Activated T-cell treated with anti-CD3 and anti-CD28 coated beads for 48 hours (primary cell): ENCODE measurements at places on chromosomes 2 and 18.

- no peak for DNase-seq
Observed at GRCh38 chr2:98911376-98912154, 24.5 kb downstream of the CRACDL start.

DNA sequence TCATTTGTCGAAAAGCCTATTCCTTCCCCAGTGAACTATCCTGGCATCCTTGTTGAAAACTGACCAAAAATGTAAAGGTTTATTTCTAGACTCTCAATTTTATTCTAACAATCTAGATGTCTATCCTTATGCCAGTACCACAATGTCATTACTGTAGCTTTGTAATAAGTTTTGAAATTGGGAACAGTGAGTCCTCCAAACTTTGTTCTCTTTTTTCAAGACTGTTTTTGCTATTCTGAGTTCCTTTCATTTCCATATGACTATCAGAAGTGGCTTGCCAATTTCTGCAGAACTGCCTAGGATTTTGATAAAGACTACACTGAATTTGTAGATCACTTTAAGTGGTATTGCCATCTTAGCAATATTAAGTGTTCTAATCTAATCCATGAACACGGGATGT, 9.7 kb downstream of the STARD7 start:
- DNase-seq: no peak

DNA sequence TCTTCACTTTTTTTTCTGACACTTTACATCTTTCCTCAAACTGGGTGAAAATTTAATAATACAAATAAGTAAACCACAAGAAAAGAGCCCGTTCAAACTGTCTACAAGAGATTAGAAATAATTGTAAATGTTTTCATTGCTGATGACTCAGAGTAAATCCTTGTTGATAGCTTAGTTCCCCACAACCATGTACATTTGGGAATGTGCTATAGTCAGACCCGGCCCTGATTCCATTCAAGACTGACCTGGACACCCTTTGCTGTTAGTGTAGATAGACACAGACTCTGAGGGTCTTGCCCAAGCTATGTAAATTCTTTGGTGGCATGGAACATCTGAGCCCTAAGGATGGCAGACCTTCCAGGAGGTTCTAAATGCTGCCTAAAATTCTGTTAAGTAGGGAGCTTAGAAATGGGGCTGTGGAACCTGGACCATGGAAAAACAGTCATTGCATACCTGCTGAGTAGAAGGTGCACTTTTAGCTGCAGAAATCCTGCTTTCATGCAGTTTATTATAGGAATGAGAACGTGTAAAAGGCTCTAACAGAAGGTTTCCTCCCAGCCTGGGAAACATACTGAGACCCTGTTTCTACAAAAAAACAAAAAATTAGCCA, 3.7 kb downstream of the MALT1 start:
- no peak for DNase-seq

- no peak for DNase-seq
Observed at GRCh38 chr2:201784563-201784962, 3.8 kb upstream of the ALS2 start.

- DNase-seq: no peak
Observed at GRCh38 chr2:176293334-176293733, 24.1 kb downstream of the MTX2 start.

DNA sequence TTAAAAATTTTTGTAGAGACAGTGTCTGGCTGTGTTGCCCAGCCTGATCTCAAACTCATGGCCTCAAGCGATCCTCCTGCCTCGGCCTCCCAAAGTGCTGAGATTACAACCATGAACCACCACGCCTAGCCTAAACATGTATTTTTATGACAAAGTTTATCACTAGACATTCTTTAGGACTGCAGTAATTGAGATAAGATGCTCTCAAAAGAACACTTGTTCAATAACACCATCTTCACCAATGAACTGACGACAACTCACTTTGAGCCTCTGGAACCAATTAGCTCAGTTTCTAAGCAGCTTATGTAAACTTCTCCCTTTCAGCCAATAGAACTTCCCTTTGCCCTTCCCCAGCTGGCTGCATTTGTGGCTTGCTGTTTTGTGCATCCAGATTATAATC, 15.3 kb upstream of the PPP4R1 start:
- no peak for DNase-seq

GRCh38 chr18:52914148-52914547, 574.2 kb downstream of the DCC start:
- no peak for DNase-seq

GRCh38 chr2:122851972-122852531, 1096.6 kb downstream of the TSN start:
- DNase-seq: no peak

GRCh38 chr2:240688553-240688919, 3.1 kb upstream of the AQP12A start:
- DNase-seq: no peak

DNA sequence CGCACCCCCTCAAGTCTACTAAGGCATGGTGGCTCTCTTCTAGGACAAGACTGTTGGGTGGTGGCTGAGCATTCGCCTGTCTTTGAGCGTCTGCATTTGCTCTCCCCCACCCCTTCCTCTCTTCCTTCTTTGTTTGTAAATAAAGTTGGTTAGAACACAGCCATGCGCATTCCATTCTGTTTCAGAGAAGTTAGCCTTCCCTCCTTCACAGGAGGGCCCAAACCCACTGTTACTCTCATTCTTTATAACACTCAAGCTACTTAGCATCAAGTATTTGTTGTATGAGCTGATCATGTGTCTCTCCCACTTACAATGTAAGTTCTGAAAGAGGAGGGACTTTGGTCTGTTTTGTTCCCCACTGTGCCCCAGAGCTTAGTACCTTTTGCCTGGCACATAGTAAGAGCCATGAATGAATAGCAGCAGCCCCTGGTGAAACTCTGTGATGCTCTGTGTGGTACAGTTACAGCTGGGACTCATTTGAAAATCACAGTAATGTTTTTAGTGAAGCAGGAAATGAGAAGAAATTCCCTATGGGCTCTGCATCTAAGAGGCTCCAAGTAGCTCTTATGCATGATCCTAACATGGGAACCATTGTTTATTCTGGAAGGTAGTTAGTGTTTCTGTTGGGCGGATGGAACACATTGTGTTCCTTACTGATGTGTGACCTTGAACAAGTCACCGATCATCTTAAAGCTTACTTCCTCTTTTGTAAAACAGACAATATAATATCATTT, 7.7 kb downstream of the MGAT5 start:
- DNase-seq: no peak

- no peak for DNase-seq
Observed at GRCh38 chr2:148032215-148032614, 11.3 kb downstream of the MBD5 start.

- DNase-seq: no peak
Observed at GRCh38 chr2:159513745-159514144, 102.6 kb downstream of the BAZ2B start.

DNA sequence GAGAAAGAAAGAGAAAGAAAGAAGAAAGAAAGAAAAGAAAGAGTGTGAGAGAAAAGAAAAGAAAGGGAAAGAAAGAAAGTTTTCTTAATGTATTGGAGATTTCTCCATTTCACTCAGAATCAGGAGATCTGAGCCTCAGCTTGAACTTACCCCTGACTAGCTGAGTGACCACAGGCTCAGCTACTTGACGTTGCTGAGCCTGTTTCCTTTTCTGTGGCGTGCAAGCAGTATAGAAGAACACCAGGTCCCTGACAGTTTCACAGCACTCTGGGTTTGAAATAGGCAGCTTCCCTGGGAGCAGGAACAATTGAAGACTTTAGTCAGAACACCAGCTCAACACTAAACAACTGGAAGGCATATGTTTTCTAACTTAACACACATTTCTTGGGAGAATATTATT, 44.7 kb downstream of the MARCO start:
- no peak for DNase-seq

- no peak for DNase-seq
Observed at GRCh38 chr2:30412684-30413570, 34.1 kb upstream of the LCLAT1 start.

GRCh38 chr2:98063291-98063854, 23.6 kb upstream of the VWA3B start:
- no peak for DNase-seq

- no peak for DNase-seq
Observed at GRCh38 chr2:173599821-173600359, 245.2 kb downstream of the CDCA7 start.
